ENCODE measurements at places on chromosomes 3 and 15. TPM values are rescaled to one million over a fixed set of nuclear protein-coding genes. Genes with fewer than 3 reads are reported as not detected.

ATP13A5 gene
- 0.11 TPM for polyA plus RNA-seq

COL6A6 gene
- 0.12 TPM for polyA plus RNA-seq

SCAANT1 gene
- polyA plus RNA-seq, result not detected

LRRC2 gene
- polyA plus RNA-seq, result 0.46 TPM

ZNF80 gene
- polyA plus RNA-seq, result not detected

- no peak for DNase-seq
Measured at GRCh38 chr3:51676102-51676640, 5.1 kb downstream of the TEX264 start.

DNA sequence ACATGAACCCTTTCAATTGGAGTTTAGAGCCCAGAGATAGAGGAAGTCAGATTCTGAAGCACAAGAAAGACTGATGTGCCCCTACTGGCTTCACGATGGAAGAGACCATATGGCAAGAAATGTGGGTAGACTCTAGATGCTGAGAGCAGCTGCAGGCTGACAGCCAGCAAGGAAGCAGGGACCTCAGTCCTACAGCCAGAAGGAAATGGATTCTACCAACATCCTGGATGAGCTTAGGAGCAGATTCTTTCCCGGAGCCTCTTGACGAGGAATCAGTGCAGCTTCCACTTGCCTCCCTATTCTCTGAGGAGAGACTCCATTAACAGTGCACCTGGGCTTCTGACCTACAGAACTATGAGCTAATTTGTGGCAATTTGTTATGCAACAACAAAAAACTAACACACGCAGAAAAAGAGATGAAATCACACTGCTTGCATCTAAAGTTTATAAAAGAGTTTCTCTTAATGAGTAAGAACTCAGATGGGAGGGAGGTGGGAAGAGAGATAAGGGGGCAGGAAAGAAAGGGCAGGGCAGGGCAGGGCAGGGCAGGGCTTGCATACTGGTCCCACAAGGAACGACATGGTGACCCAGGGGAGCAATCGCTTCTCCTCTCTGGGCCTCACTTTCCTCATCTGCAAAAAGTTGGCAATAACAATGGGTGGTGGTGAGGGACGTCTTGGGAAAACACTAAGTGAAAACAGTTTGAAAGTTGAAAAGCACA lies 440.9 kb downstream of the FOXP1 start:
- DNase-seq, result no peak

DNA sequence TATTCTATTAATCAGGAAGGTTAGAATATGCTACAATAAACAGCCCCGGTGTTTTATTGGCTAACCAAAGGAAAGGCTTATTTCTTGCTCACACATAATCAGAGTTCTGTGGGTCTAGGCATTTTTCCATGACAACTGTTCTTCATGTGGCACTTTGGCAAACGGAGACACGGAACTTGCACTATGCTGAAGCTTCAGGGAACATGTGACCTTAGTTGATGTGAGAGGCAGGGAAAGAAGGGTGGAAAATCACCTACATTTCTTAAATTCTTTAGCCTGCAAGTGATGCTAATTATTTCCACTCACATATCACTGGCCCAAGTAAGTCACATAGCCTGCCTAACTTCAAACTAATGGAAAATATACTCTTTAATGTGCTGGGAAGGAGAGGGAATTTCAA lies 344.6 kb downstream of the SV2B start:
- no peak for DNase-seq

DNA sequence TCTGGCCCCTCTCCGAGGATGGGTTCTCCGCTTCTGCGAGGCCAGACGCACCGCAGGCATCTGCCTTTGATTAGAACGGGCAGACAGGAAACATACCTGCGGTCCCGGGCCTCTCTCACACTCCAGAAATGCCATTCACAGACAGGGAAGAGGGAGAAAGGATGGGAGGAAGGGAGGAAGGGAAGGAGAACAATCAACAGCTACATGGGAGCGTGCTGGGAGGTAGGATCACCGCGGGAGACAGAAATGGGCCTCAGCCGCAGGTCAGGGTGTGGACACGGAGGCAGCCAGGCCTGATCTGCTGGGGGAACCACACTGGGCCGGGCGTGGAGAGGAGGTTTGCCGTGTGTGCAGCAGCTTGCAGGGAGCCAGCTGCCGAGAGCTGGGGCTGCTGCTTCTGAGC lies 90.7 kb upstream of the RGMA start:
- DNase-seq, result no peak

GRCh38 chr15:98875309-98875708 lies 132.3 kb downstream of the PGPEP1L start:
- DNase-seq, result no peak

DNA sequence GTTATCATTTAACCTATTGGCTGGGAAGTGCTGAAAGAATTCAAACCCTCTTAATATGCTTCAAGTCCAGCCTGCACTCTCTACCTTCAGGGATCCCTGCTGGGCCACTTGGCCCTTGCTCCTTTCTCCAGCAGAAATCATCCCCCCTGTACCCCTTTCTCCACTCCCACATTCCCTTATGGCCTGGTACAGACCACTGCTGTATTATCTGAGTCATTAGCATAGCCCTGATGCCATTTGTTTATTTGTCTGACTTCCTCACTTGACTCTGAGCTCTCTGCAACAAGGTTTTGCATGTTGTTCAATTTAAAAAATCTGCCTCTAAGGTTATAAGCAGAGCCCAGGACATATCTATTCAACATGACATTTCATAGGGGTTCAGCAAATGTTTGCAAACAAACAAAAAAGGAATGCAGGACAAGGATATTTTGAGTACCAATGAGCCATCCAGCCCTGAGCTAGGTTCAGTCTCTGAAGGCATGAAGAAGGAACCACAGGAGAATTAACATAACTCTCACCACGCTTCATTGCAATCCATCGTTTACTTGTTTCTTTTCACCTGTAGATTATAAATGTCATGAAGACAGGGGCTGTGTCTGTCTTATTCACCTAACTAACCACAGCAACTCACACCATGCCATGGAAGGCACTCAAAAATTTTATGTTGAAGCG lies 26.6 kb upstream of the HES1 start:
- no peak for DNase-seq

GRCh38 chr3:14991818-14992612 lies 44.6 kb downstream of the NR2C2 start:
- DNase-seq, result no peak

DNA sequence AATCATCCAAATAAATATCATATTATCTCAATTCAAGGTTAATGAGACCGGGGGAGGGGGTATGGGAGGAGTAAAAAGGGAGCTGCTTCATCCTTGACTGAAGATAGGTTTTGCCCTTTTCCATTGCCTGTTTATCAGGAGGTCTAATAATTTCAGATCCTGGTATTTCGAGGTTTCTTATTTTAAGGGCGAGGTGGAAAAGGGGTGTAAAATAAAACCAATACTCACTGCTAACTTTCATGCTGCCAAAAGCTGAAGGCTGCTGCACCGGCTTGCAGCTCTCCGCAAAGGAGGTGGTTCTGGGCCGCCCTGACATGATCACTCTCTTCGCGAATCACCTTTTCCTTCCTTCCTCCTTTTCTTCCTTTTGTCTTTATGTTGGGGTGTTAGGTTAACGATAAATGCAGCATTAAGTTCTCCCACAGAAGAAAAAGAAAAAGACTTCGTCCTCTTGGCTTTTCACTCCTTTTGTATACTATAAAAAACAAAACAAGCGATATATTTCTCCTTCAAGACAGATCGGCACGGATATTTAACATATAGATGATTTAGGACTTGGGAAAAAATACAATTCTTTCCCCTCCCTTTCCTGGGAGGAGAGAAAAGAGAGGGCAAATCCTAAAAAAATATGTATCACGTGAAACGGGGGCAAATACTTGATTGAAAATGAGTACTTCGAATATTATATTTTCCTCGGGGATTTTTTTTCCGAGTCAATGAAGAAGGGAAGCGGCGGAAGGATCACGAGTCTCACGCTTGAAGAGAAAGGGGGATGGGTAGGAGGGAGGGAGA lies 932 bp downstream of the GSK3B start:
- no peak for DNase-seq

GRCh38 chr3:21417991-21418390 lies 333.0 kb downstream of the ZNF385D start:
- no peak for DNase-seq

DNA sequence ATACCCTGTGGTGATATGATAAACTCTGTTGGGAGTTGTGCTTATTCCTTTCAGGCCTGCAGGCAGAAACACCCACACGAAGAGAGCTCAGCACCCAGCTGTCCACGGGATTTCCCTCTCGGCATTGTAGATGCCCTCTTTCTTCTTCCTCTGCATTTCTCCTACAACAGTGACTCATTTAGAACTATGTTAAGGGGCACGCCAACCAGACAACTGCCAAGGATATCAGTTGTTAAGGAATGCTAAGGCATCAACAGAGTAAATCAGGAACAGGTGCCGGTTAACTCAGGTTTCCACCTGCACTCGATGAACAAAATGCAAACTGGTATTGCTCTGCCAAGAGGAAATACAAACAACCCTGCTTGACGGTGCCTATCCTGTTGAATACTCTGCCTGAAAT lies 270.0 kb upstream of the PEX5L start:
- DNase-seq, result no peak

DNA sequence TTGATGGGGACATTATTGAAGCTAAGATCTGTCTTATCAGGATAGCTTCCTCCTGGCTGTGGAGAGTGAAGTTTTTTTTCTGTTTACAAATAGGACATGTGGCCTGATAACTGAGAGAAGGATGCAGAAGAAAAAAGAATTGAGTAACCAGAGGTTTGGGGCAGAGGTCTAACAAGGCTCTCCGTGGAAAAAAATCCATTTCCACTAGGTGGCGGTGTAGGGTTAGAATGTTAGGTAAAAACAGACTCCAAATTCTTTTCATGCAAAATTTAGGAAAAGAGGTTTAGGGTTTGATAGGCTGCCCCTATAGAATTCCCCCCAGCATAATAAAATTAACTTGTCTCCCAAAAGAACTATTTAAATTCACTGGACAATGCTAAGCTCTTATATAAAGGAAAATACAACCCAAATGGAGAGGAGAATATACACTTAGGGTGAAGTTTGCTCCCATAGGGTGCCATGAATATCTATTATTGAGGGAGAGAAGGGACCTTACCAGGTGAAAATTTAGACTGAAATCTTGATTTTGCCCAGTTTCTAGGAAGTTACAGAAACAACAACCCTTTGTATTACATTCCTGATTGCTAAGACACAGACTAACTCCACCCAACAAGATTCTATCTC lies 1560.4 kb downstream of the OTOL1 start:
- DNase-seq, result no peak
